CD4-positive, alpha-beta T cell treated with Interleukin-17A for 1 hour (primary cell): ENCODE measurements at places on chromosomes 13 and 19.

DNA sequence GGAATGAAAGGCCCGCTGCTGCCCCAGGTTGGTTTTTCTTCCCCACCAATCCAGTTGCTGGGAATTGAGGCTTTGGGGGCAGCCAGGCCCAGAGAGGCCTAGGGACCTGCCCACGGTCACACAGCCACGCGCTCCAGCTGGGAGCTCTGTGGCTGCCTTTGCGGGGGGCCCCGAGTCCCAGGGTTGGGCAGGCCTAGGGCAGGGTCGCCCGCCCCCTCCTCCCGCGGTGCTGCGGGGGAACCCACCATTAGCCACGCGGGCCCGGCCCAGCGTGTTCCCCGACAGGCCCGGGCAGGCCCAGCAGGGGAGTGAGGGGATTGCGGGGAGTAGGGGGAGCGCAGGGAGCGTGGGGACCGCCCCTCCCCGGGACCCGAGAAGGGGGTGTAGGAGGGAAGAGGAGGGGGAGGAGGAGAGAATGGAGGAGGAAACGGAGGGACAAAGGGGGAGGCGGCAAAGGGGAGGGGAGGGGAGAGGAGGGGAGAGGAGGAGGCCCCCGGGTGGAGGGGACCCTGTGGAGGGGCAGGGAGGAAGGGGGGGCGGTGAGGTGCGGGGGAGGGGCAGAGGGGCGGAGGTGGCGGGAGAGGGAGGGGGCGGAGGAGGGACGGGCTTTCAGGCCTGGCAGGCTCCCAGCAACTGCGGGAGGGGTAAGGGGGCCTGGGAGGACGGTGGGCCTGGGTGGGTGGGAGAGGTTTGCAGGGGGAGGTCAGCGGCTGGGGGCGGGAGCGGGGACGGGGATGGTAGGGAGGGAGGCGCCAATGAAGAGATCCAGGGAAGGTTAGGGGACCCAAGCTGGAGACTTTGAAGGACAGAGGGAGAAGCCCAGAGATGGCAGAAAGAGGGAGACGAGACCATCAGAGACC lies 12.9 kb upstream of the TLE2 start:
- DNase-seq, result no peak

GRCh38 chr13:54614726-54615125 lies 1586.1 kb downstream of the OLFM4 start:
- no peak for DNase-seq

- no peak for DNase-seq
Measured at GRCh38 chr13:100128373-100128772, 39.5 kb downstream of the PCCA start.

DNA sequence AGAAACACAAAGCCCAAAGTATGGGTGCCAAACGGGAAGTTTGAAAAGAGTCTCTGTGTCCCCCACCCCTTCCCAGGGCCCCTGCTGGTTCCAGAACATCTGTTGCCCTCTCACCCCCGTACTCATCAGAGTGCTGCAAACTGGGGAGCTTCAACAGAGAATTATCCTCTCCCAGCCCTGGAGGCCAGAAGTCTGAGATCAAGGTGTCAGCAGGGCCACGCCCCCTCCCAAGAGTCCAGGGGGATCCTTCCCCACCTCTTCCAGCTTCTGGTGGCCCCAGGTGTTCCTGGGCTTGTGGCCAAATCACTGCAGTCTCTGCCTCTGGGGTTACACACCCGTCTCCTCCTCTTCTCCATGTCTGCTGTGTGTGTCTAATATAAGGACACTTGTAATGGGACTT lies 183.4 kb downstream of the PTPRS start:
- no peak for DNase-seq

DNA sequence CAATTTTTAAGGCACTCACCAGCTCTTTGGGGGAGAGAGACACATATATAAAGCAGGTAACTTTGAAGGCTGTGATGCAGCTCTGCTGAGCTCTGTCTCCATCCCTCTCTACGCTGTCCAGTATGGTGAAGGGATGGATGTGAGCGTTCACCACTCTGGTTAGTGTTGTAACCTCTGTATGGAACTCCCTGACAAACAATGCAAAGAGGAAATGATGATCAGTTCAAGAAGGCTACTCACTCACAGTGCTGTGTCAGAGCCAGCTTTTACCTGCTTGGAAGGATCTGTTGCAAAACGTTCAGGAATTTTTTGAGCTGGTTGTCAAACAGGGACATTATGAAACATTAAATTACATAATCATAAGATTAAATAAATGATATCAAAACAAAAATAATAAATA lies 90.8 kb upstream of the SLC10A2 start:
- DNase-seq, result no peak

DNA sequence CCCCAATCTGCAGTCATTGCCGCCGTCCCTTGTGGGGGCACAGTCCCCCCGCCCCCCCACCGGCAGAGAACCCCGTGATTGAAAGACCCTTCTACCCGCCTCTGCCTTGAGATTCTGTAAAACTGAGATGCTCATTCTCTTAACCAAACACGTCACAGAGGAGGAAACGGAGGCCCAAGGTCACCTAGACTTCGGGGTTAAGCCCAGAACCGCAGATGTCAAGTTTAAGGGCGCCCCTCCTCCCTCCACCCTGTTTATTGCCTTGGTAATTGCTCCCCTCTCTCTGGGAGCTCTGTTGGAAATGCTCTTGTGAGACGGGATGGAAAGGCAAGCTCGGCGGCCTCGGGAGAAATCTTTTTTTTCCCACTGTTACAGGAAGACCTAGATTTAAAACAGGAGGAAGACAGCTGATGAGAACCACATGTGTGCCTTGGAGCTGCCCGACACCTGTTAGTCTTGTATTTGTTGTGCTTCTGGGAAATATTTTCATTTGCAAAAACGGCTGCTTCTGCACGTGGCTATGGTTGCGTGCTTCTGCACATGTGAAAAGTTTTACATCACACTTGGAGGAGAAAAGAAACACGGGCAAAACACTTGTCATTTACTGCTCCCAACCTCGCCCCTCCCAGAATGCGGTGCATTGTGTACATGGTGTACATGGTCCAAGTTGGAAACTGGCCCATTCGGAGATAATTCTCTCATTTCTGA lies 1.1 kb upstream of the MED26 start:
- DNase-seq, result no peak

DNA sequence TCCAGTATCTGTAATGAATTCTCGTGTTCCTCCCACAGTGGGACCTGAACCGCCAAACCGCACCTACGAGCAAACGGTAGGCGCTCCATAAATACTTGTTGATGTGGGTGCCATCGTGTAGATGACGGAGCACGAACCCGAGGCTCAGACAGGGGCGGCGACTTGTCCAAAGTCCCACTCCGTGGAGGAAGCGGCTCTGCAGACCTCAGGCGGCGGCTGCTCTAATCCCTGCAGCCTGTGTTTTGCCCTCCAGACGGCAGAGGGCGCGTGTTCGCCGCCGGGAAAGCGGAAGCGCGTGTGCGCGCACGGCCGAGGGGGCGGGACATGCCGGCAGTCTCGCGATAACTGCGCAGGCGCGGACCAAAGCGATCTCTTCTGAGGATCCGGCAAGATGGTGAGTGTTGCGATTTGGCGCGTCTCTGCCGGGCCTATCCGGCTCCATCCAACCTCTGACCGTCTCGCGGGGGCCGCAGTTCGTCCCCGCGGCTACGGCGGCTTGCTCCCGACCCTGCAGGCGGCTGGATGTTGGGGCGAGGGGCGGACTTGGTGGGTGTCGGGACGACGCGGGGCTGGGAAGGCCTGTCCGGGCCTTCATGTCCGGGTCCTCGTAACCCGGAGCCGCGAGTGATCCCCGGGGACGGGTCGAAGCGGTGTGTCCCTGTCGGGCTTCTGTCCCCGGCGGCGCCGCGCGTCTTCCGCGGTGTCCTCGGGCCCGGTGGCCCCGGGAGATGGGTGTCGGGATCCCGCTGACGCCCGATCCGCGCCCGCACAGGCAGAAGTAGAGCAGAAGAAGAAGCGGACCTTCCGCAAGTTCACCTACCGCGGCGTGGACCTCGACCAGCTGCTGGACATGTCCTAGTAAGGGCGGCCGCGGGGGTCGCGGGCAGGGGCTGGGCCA lies at the start of gene RPS15:
Gene RPS15 (plus strand): TSS at position 362 of the 898 bp plus-strand sequence. CDS start 30 bp downstream, at position 392.
- DNase-seq, result peak; percentile 96

- no peak for DNase-seq
Measured at GRCh38 chr19:48481846-48482639, 12.9 kb downstream of the CYTH2 start.

GRCh38 chr13:110237875-110238817 lies 68.8 kb downstream of the COL4A1 start:
- DNase-seq, result no peak

DNA sequence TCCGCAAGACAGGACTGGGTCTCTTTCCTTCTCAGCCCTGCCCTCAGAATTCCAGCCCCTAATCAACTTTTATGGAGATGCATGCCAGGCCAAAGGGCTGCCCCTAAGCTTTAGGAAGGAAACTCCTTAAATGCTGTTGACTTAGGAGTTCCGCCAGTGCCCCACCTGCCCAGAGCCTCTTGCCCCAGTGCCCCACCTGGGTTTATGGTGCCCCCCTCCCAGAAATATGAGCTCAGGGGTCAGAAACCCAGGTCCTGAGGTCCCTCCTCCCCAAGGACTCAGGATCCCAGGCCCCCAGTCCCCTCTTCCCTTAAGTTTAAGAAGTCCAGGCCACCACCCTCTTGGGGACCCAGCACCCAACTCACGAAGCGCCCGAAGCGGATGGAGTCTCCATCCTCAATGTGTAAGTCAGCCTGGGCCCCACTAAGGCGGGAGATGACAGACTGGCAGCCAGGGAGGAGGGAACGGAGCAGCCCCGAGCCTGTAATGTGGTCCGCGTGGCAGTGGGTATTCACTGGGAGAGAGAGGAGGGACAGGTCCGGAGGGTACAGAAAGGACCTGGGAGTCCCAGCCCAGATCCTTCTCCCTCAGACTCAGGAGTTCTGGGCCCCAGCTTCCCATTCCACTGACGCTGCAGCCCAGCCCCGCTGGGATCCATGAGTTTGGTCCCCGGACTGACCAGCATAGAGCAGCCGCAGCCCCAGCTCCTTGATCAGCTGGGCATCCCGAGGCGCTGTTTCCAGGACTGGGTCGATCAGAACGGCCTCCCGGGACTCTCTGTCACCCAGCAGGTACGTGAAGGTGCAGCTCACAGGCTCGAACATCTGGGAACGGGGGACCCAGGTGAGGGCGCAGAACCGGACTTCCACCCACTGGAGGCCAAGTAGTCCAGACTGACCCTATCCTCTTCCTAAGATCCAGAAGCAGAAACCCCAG lies 897 bp downstream of the ETHE1 start:
- no peak for DNase-seq
